Skeletal muscle tissue (tissue), 5 donors: ENCODE measurements at places on chromosomes 13 and 19. TPM values are rescaled to one million over a fixed set of nuclear protein-coding genes. Genes with fewer than 3 reads are reported as not detected.

SPRED3 gene
- total RNA-seq, result not detected

NFIX gene
- total RNA-seq, result 49.1 TPM

NAA16 gene
- 18.8 TPM for total RNA-seq

KL gene
- total RNA-seq, result 2.6 TPM

GRK1 gene
- not detected for total RNA-seq

PSG6 gene
- total RNA-seq, result not detected

KANK2 gene
- 53.2 TPM for total RNA-seq

RASIP1 gene
- total RNA-seq, result 23.5 TPM

PTH2 gene
- total RNA-seq, result not detected
